Chondrocyte (in vitro differentiated cells): ENCODE measurements at places on chromosomes 11 and 22. TPM values are rescaled to one million over a fixed set of nuclear protein-coding genes. Genes with fewer than 3 reads are reported as not detected.

DNA sequence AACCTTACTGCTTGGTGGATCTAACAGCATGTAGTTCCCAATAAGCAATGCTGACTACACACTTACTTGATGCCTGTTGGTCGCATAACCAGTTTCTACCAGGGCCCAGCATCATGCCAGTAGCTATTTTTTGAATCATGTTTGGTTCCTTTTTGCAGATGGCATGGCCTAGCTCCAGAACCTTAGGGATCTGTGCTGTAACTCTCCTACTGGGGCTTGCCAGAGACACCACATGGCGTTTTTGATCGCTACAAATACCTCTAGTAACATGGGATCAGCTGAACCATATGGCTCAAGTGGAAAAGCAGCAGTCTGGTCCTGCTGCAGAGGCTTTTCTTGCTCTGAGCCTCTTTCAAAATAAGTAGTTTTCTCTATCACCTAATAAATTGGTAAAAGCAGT lies 654.6 kb upstream of the API5 start:
- no peak for DNase-seq
- no peaks in the 10 kb centered on the region for H3K4me1 ChIP-seq
- H3K27ac ChIP-seq, result no peak overlapping the region

GRCh38 chr22:40406063-40406890 lies 35.9 kb downstream of the SGSM3 start:
- no peaks in the 10 kb centered on the region for H3K27me3 ChIP-seq
- no peaks in the 10 kb centered on the region for H3K4me1 ChIP-seq
- H3K36me3 ChIP-seq, result peaks cover 21% of the 10 kb centered on the region
- H3K27ac ChIP-seq, result no peak overlapping the region
- no peak for DNase-seq

- no peaks in the 10 kb centered on the region for H3K27me3 ChIP-seq
- H3K4me1 ChIP-seq, result peaks cover 51% of the 10 kb centered on the region
- H3K27ac ChIP-seq, result peak overlapping the region; percentile 97
- DNase-seq, result no peak
- peak overlapping the region; percentile 37 for H3K4me3 ChIP-seq
Measured at GRCh38 chr11:10900681-10901415, 43.0 kb upstream of the ZBED5 start.

DNA sequence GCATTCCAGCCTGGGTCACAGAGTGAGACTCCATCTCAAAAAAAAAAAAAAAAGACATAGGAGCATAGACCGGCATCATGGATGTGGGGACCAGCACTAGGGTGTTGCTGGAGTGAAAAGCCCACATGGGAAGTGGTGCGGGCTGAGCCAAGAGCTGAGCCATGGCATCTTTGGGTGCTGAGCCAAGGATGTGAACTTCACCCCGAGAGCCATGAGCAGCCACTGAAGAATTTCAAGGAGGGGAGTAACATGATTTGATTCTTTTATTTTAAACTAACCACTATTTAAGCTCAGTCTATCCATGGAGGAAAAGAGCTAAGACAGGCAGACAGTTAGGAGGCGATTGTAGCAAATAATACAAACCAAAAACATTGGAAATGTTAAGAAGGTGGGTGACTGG lies 57.4 kb downstream of the AHNAK start:
- H3K4me1 ChIP-seq, result peaks cover 10% of the 10 kb centered on the region
- peaks cover 2% of the 10 kb centered on the region for H3K36me3 ChIP-seq
- no peak for DNase-seq
- H3K27ac ChIP-seq, result no peak overlapping the region
- H3K27me3 ChIP-seq, result no peaks in the 10 kb centered on the region
- no peak overlapping the region for H3K4me3 ChIP-seq

DNA sequence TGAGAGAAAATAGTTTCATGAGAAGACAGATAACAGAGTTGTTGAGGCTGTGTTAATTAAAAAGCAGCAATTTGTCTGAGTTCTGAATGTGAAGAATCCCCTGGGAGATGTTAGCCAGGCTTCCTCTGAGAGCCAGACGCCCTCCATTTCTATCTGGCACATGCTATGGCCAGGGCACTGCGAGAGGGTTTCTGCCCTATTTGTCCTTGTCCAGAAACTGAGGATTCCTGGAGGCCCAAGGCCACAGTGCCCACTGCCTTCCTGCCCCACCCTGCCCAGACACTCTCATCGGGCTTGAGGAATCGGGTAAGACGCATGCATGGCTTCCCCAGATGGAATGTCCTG lies 484.6 kb downstream of the OPCML start:
- no peak overlapping the region for H3K4me3 ChIP-seq
- DNase-seq, result no peak
- peaks cover 14% of the 10 kb centered on the region for H3K4me1 ChIP-seq
- peaks cover 4% of the 10 kb centered on the region for H3K27me3 ChIP-seq

DNA sequence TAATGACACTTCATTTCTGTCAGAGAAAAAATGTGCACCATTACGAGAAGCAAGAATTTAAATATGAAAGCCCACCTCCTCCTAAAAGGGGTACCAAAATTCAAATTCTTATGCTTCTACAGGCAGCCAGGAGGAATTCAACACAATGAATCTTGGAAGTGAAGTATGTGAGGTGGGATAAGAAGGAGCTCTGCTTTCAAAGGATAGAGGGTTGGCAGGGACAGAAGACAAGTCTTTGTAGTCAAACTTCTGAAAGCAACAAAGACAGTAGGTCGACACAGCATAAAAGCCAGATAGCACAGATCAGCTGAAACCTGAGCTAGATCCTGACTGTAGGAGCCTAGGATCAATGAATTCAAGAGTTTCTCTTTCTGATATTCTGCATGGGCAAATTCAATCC lies 17.4 kb downstream of the NARS2 start:
- peaks cover 22% of the 10 kb centered on the region for H3K36me3 ChIP-seq
- H3K4me3 ChIP-seq, result no peak overlapping the region
- peaks cover 20% of the 10 kb centered on the region for H3K4me1 ChIP-seq
- H3K27ac ChIP-seq, result no peak overlapping the region
- DNase-seq, result no peak

- H3K27ac ChIP-seq, result no peak overlapping the region
- H3K4me3 ChIP-seq, result no peak overlapping the region
- DNase-seq, result no peak
- H3K36me3 ChIP-seq, result peaks cover 2% of the 10 kb centered on the region
Measured at GRCh38 chr11:69245041-69245440, 48.9 kb upstream of the MYEOV start.

GRCh38 chr11:76335842-76336241 lies 45.1 kb downstream of the THAP12 start:
- H3K36me3 ChIP-seq, result no peaks in the 10 kb centered on the region
- no peak overlapping the region for H3K27ac ChIP-seq
- DNase-seq, result no peak
- H3K4me1 ChIP-seq, result peaks cover 5% of the 10 kb centered on the region
- no peak overlapping the region for H3K4me3 ChIP-seq
- no peaks in the 10 kb centered on the region for H3K27me3 ChIP-seq

- DNase-seq, result peak; percentile 72
- H3K27ac ChIP-seq, result no peak overlapping the region
- H3K4me1 ChIP-seq, result peaks cover 28% of the 10 kb centered on the region
Measured at GRCh38 chr22:19885841-19886592, 31.3 kb upstream of the GNB1L start.

- H3K27me3 ChIP-seq, result no peaks in the 10 kb centered on the region
- no peak overlapping the region for H3K4me3 ChIP-seq
- DNase-seq, result no peak
- H3K27ac ChIP-seq, result no peak overlapping the region
- peaks cover 14% of the 10 kb centered on the region for H3K4me1 ChIP-seq
- H3K36me3 ChIP-seq, result no peaks in the 10 kb centered on the region
Measured at GRCh38 chr22:33883961-33884808, 36.1 kb downstream of the LARGE1 start.

DNA sequence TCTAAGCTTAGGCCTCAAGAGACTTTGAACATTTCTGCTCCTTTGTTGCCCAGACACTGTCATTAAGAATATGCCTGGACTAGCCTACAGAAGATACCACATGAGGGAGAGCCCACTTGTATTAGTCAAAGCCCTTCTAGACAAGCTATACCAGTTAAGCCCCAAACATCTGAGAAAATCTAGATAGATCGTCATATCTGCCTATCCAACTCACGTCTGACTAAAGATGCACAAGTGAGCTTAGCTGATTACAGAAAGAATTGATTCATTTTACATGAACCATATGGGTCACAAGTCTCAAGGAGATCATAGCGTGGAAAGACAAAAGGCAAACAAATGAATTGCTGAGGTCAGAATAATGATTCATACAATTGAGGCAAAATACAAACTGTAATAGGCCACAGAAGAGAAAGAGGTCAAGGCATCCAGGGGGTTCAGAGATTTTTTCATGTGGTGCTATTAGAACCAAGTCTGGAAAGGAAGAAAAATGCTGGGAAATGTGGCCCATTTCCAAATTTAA lies 1155.5 kb upstream of the TENM4 start:
- H3K4me1 ChIP-seq, result no peaks in the 10 kb centered on the region
- H3K27me3 ChIP-seq, result peaks cover 4% of the 10 kb centered on the region
- H3K4me3 ChIP-seq, result no peak overlapping the region
- H3K27ac ChIP-seq, result no peak overlapping the region

GRCh38 chr11:118443590-118444218 lies 7.4 kb downstream of the KMT2A start:
- no peak overlapping the region for H3K27ac ChIP-seq
- no peak for DNase-seq
- H3K36me3 ChIP-seq, result no peaks in the 10 kb centered on the region
- no peaks in the 10 kb centered on the region for H3K27me3 ChIP-seq
- H3K4me3 ChIP-seq, result no peak overlapping the region

GRCh38 chr22:41094041-41094593 lies 1.7 kb downstream of the EP300 start:
- H3K27ac ChIP-seq, result peak overlapping the region; percentile 97
- H3K36me3 ChIP-seq, result peaks cover 2% of the 10 kb centered on the region
- no peaks in the 10 kb centered on the region for H3K27me3 ChIP-seq
- H3K4me1 ChIP-seq, result peaks cover 49% of the 10 kb centered on the region
- H3K4me3 ChIP-seq, result peak overlapping the region; percentile 94
- DNase-seq, result no peak

KCNK4 gene
- total RNA-seq, result 0.22 to 0.39 TPM in 2 of 3 replicates, not detected in the other

NEAT1 gene
- total RNA-seq, result 333 to 440 TPM (median 377 TPM) in 3 replicates

CDC45 gene
- 2.2 to 13.3 TPM (median 2.9 TPM) in 3 replicates for total RNA-seq

SCGB2A2 gene
- total RNA-seq, result not detected in 3 replicates

C11orf91 gene
- total RNA-seq, result 0.50 TPM in 1 of 3 replicates, not detected in the others

OTOG gene
- 0.08 to 0.82 TPM in 2 of 3 replicates, not detected in the other for total RNA-seq

RBMXL2 gene
- not detected in 3 replicates for total RNA-seq
